AG09309 (cell line): ENCODE measurements at places on chromosomes 7 and 10.

DNA sequence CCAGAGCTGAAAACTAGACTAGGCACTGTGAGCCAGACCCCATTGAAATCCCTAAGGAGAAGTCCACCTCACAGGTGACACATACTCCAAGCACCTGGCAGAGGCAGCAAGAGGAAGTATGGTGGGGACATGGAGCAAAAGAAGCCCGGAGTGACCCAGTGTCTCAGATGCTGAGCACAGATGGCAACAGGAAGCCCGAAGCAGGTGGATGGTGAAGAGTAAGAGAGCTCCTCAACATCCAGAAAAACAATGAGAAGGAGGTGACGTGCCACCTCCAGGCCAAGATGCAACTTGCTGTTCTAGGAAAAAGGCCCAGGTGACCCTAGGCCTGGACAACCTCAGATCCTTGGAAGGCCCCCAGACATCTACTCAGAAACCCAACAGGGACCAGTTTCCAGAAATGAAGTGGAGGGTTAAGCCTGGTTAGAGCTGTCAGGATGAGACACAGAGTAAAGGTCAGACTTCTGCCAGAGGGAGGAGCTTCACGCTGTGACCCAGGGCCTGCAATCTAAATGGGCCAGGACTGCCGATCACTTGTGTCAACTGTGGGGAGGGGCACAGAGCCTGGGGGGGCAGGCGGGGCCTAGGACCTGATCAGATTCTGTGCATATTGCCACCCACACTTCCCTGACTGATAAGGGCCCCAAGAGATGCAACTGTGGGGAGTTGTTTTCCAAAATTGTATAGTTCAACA lies 2.4 kb upstream of the COBL start:
- DNase-seq, result no peak

DNA sequence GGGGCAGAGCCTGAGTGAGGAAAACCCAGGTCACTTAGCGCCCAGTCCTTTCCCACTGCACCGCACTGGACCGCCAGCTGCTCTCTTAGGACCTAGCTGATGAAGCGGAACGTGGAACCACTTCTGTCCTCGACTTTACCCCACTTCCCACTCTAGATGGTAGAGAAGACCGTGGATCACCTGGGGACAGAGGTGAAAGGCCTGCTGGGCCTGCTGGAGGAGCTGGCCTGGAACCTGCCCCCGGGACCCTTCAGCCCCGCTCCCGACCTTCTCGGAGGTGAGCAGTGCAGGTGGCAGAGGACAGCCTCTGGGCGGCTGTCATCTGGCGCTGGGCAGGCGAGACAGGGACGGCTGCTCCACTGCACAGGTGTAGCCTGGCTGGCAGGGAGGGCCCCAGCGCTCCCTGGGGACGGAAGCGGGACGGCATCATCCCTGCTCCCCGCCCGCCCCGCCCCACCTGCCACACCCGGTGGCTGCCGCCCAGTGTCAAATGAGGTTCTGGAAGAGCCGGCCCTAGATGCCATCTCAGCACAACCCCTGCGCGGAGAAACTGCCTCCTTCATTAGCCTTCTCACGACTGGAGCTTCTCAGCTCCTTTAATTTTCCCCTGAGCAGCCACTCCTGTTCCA lies 11.7 kb downstream of the PLAC9 start:
- no peak for DNase-seq

DNA sequence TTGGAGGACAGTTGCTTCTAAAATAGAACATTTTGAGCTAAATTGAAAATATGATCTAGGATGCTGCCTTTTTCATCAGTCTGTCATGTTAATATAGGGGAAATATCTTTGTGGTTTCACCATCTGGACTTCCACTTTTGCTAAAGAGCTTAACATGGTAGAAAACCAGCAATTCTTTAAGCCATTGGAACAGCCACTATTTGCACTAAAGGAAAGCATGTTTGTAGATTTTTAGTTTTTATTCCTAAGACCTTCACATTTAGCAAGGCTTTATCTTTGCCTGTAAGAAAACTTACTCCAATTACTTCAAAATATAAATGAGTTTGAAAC lies 291.0 kb downstream of the RNLS start:
- no peak for DNase-seq

DNA sequence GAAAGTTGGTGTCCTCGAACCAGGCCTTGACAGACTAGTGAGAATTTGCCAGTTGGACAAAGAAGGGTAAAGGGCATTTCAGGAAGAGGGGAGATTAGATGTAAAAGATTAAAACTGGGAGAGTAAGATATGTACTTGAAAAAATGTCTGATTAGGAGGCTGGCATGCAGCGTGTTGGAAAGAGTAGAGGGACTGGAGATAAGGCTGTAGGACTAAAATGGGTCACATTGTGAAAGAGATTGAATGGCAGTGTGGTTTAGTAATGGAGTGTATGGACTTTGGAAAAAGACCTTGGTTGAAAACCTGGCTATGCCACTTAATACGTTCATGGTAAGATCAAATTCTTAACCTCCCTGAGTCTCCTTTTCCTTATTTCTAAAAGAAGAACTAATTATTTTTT lies 14.1 kb downstream of the CREM start:
- no peak for DNase-seq

DNA sequence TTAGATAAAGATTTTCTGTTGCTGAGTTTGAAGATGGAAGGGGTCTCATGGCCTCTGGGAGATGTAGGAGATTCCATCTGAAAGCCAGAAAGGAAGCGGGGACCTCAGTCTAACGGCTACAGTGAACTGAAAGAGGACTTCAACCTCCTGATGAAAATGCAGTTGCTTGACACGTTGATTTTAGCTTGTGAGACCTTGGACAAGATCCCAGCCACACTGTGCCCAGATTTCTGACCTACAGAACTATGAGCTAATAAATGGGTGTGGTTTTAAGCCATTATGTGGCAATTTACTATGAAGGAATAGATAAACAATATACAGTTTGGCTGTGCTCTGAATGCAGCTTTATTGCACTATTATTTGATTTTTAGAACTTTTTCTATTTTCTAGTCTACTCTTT lies 342.3 kb upstream of the SEMA3D start:
- DNase-seq, result no peak

DNA sequence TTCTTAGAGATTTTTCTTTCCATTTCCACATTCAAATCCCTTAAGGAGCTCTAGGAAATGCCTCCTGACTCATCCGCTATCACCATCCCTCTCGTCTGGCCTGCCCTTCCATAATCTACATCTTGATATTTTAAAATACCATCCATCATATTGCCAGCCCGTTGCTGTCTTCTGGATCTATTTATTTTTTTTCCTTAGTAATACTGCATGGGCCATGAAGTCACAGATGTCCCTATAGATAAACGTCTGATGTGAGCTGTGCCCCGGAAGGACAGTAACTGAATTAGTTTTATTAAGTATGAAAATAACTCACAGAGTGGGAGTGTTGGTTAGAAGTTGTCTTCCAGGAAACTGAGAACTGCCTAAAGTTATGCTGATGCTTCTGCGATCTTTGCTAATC lies 76.2 kb downstream of the KLF6 start:
- DNase-seq, result no peak

DNA sequence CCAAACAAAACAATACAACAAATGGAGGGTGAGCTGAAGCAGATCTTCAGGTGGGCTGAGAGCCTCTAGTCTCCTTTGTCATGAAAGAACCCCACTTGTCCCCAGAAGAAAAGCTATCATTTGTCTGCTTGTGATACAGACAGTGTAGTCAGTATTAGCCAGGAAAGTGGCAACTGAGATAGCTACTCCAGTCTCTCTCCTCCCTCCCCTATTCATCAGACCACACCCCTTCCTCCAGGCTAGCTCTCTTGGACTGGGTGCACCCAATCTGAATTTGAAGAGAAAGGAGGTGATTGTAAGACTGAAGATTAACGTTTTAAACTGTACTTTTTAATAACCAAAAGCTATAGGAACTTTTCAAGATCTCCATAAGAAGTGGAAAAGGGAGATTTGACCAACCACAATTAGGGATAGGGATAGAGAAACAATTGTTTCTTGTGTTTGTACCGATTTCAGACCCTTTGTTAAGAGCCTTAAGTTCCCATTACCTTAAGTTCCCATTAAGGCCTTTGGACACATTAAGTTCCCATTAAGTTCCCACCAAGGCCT lies 14.1 kb downstream of the BMPR1A start:
- DNase-seq, result no peak

DNA sequence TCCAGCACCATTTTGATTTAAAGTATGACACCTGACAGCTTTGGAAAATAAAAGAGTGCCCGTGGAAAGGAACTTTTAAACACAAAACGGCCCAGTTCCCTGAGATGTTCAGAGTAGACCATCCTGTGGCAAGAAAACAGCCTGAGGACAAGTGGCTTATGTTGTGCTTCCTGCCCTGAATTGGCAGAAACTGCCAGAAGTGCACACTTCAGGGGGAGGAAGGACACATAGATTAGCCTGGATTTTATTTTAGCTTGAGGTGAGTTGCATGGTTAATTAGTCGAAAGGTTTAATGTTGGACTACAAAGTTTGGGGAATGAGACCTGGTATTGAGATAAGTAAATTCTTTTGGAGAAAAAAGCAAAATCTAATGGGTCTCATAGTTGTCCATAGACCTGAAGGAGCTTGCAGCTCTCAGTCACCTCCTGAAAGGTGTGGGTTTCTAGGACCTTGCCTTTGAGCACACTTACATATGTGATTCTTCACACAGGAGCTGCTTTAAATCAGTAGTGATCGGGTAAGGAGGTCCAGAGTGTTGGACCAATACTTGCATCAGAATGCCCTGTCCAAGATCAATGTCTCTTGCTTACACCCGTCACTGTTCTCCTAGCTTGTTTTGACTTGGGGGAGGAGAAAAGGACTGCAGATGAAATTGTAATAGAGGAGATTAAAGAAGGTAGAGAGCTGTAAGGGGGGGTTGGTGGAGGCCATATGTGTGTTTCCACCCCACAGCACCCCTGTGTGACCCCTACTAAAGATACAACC lies 4.9 kb downstream of the ITIH2 start:
- no peak for DNase-seq

DNA sequence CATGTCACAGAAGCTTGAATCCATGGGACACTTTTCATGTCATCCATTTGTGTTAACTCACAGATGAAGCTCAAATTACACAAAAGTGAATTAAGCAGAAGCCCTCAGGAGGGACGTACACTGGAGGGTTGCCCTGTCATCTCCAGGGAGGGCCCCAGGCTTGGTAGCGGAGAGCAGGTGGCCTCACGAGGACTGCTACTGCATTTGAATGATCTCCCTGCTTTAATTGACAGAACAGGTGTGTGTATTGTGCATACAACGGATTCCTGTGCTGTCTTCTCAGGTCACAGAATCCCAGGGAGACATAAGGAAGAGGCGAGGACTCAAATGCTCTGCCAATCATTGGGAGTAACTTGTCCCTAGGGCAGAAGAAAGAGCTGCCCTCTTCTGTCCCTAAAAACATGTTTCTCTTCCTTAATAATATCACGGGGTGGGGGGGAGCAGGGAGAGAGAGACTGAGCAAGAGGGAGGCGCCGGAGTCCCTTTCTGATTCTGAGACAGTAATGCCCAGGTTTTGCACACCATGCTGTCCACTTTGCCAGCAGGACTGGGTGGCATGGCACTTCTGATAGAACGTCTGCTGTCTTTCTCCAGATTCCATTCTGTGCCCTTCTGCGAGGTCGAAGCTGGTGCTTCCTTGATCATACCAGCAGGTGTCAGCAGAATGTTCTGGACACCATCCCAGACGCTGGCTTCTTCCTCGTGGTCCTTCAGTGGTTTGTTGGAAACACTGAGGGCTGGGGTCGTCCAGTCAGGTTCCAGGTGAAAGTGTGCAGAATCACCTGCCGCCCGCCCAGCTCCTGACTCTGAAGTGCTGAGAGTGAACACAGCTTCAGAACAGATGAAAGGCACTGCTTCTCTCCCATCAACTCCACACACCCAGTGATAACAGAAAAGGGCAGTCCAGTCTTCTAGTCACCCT lies 26.2 kb upstream of the RASGEF1A start:
- peak; percentile 11 for DNase-seq

GRCh38 chr10:86287110-86287793 lies 79.3 kb downstream of the GRID1 start:
- no peak for DNase-seq

- no peak for DNase-seq
Observed at GRCh38 chr7:27842094-27842692, 102.2 kb downstream of the TAX1BP1 start.

GRCh38 chr10:66786709-66787108 lies 139.1 kb upstream of the LRRTM3 start:
- no peak for DNase-seq

- no peak for DNase-seq
Observed at GRCh38 chr10:70126700-70127395, 5.8 kb downstream of the AIFM2 start.

- DNase-seq, result no peak
Observed at GRCh38 chr7:45644237-45644636, 70.1 kb downstream of the ADCY1 start.

GRCh38 chr7:87075671-87076404 lies 16.4 kb upstream of the ELAPOR2 start:
- no peak for DNase-seq

DNA sequence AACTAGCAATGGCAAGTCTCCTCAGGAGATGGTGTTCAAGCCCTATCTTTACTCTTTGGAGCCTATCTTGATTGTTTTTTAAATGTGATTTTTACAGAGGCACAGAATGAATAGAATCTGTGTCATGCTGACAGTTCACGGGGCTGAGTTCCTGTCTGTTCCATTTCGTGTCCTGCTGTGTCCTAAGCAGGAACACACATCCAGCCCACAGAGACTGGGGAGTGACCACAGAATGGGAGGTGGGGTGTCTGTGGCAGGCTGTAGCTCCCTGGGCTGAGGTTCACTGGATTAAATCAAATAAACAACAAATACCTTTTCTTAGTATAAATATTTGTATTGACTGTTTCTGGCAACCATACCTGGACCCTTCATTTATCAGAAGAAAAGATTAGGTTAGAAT lies 73.4 kb upstream of the CARD11 start:
- DNase-seq, result no peak

GRCh38 chr7:77276120-77276519 lies 76.5 kb upstream of the FGL2 start:
- no peak for DNase-seq

DNA sequence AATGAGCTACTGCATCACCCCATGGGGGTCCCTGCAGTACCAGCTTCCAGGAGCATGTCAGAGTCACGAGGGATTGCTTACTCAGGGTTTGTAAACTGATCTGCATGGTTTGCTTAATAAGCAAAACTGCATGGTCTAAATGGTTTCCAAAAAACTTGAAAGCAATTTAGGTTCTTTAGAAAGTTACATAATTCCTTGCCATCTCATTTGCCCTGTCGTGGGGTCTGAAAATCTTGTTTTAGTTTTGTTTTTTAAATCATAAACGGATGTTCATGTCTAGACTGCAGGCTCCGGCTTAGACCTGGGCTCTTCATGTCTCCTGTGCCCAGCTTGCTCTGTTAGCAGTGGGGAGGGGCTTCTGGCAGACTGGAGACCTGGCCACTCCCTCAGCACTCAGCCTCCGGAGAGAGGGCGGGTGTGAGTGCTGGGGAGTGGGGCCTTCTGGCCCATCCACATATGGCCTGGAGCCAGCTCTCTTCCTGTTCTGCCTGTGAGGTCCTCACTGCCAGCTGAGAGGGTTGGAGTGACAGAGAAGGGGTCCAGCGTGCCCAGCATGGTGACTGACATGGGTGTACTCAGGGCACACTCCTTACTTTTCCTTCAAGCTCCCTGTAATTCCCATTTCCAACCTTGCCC lies 17.5 kb downstream of the PRF1 start:
- no peak for DNase-seq
